Calu3 (cell line): ENCODE measurements at places on chromosomes 3 and 15. TPM values are rescaled to one million over a fixed set of nuclear protein-coding genes. Genes with fewer than 3 reads are reported as not detected.

- DNase-seq, result no peak
Observed at GRCh38 chr3:1079662-1080061, 13.2 kb upstream of the CNTN6 start.

- no peak for DNase-seq
Observed at GRCh38 chr3:137047240-137047639, 89.5 kb downstream of the IL20RB start.

DNA sequence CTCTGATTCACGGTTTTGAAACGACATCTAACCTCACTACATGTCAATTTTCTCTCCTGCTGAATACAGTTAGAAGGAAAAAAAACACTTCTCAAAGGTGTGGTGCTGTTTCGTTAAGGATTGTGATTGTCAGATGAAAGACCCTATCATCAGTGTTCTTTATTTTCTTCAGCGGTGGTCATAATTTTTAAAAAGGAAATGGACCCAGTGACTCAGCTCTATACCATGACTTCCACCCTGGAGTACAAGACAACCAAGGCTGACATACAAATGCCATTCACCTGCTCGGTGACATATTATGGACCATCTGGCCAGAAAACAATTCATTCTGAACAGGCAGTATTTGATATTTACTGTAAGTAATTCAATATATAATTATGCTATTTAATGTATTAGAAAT, 167.8 kb downstream of the ALCAM start:
- DNase-seq, result no peak

RHOV gene
- 4.2 and 4.9 TPM in 2 replicates for total RNA-seq

GOLGA8S gene
- total RNA-seq, result 0.09 TPM in 1 of 2 replicates, not detected in the other
